ENCODE measurements at places on chromosomes 3 and 15. TPM values are rescaled to one million over a fixed set of nuclear protein-coding genes. Genes with fewer than 3 reads are reported as not detected.

ECE2 gene
- total RNA-seq = not detected

GRCh38 chr15:84937144-84937543 lies 44.5 kb upstream of the PDE8A start:
- no peak for DNase-seq

- DNase-seq = no peak
Observed at GRCh38 chr3:71779674-71780377, 5.1 kb downstream of the PROK2 start.

DNA sequence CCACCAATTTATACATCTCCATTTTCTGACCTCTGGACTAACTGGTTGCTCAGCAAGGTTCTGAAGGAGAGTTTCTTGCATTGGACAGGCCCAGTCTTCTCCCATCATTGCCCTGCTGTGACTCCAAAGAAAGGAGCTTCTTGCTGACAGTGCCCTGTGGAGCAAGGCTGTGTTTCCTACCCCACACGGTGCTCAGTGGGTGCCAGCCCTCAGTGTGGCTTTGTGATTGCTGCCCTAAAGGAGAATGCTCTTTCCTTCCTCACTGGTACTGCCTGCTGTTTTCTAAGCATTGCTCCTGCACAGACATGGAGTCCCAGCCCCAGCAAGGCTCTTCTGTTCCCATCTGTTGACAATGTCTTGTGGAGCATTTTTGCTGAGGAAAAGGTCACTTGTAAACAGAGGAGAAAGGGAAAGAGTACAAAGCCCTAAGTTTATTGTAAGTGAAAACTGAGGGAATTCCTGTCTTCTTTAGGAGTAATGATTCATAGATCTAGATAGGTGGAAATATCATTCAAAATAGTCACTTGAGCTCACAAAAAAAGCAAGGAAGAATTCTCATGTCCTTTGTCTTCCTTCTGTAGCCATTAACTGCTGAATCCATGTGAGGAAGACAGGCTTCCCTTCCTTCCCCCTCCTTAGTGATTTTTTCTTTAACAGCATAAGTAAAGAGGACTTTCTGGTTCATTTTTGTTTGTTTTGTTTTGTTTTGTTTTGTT lies 62.9 kb downstream of the HMG20A start:
- no peak for DNase-seq

DNA sequence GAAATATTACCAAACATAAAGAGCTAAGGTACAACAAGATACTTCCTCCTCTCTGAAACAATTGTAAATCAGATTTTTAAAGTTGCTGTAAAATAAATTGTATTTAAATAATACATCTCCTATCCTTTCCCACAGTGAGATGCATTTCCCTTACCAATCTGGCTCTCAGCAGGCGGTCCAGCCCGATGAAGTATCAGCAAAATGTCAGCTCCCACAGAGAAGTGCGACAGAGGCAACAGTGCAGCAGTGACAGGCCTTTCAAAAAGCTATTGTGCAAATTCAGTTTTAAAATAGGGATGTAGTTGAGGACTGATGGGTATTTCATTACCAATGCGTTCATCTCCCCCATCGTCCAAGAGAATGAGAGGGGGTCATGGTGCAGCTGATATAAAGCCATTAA lies 733.2 kb upstream of the GOLIM4 start:
- DNase-seq = no peak
